ENCODE measurements at places on chromosomes 1 and 21.
A peak's percentile ranks its signal among the peaks of the same experiment; 100 is the strongest.

DNA sequence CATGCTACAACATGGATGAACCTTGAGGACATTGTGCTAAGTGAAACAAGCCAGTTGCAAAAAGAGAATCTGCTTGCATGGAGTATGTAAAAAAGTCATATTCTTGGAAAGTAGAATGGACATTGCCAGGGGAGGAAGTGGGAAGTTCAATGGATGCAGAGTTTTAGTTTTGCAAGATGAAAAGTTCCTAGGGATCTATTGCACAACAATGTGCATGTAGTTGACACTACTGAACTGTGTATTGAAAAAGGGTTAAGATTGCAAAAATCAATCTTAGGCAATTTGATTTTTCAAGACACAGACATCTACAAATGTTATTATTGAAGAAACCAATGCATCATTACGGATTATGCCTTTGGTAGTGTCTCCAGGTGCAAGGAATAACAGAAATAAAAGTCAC lies 50.3 kb upstream of the MAGI3 start:
- no peak for DNase-seq

DNA sequence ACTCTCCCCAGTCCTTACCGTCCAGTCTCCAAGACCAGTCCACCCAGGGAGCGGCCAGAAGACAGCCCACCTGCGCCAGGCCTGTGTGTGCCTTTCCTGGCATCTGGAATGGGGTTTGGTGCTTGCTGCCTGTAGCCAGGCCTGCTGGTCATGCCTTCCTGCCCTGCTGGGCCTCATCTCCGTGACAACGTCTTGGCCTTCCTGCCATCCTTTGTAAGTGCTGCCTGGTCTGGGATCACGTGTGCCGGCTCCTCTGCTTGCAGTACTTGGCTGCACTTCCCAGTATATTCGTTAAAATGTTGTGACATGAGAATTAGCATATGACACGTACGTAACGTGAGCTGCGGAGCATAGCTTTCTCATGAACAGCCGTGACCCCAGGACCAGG lies 145.3 kb upstream of the COL6A1 start:
- DNase-seq: no peak

GRCh38 chr21:34595457-34595856 lies 19.5 kb downstream of the RCAN1 start:
- peak; percentile 66 for DNase-seq

- DNase-seq: no peak
Measured at GRCh38 chr1:109105881-109106280, 8.0 kb upstream of the ELAPOR1 start.

GRCh38 chr1:216750031-216750627 lies 26.9 kb upstream of the ESRRG start:
- peak; percentile 46 for DNase-seq

DNA sequence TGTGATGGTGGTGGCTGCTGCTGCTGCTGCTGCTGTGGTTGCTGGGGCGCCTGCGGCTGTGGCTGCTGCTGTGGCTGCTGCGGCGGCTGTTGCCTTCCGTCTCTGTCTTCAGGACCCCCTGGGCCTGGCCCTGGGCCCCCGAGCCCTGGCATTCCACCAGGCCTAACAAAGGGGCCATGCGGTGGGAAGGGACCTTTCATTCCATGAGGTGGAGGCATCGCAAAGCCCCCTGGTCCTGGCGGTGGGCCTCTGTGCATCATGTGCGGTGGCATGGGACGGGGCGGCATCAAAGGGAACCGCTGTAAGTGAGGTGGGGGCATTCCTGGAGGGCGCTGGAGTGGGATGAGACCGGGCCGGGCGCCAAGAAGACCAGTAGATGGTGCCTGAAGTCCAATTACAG lies 12.4 kb downstream of the SOD1 start:
- no peak for DNase-seq

DNA sequence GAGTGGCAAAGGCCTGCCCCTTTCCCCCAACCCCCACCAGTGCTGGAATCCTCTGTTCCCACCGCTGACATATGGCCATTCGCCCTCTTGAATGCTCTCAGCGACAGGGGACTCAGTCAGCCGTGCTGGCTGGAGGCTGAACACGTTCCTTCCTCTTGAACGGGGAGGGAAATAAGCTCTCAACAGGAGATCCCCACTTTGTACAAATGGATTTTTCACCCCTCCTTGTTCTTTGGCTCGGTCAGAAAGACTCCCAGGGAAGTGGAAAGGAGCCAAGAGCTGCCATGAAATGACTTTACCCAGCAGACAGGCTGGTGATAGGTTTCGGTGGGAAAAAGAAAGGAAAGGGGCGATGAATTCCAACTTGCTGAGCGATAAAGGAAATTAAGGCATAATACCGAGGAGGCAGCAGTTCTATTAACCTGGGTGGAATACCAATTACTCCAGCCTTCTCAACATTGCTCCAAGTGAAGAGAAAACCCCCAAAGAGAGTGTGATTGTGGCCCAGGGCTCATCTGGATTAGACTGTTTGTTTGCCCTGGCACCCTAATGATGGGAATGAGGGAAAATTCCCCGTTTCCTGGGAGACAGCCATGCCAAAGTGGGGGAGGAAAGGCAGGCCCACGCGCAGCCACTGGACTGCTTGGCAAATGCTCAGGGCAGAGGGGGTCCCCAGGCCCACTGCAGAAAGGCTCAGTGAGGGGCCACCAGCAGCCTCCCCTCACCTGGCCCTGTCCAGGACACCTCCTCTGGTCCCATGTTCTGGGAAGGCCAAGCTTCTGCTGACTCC lies 23.9 kb downstream of the LRP8 start:
- no peak for DNase-seq

All from substantia nigra (tissue), 51 donors.